Heart right ventricle (tissue), 16 donors: ENCODE measurements at places on chromosomes 2 and 18. TPM values are rescaled to one million over a fixed set of nuclear protein-coding genes. Genes with fewer than 3 reads are reported as not detected.

- no peak for DNase-seq
- H3K27ac ChIP-seq: no peak overlapping the region
- H3K36me3 ChIP-seq: no peaks in the 10 kb centered on the region
- H3K27me3 ChIP-seq: no peaks in the 10 kb centered on the region
These were observed 1704.8 kb upstream of the PIK3C3 start for GRCh38 chr18:40250236-40250635.

DNA sequence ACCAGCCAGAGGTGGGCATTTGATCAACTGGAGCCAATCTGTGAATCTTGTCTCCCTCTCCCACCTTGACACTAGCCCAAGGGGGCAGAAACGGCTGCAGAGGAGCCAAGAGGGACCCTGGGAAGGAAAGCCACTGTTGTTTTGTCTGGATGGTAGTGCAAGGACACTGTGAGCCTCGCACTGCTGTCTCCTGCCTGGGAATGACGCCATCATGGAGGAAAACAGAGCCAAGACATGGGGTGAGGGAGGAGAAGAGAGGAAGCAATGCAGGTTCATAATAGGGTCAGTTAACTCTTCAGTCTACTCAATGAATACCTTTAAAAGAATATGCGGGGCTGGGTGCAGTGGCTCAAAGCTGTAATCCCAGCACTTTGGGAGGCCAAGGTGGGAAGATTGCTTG, 231.1 kb upstream of the AGAP1 start:
- no peak for DNase-seq
- H3K27ac ChIP-seq: no peak overlapping the region
- H3K4me1 ChIP-seq: peaks cover 7% of the 10 kb centered on the region

- no peak for DNase-seq
- H3K27me3 ChIP-seq: peaks cover 6% of the 10 kb centered on the region
- H3K4me1 ChIP-seq: no peaks in the 10 kb centered on the region
These were observed 352.6 kb downstream of the SS18 start for GRCh38 chr18:25737710-25738311.

DNA sequence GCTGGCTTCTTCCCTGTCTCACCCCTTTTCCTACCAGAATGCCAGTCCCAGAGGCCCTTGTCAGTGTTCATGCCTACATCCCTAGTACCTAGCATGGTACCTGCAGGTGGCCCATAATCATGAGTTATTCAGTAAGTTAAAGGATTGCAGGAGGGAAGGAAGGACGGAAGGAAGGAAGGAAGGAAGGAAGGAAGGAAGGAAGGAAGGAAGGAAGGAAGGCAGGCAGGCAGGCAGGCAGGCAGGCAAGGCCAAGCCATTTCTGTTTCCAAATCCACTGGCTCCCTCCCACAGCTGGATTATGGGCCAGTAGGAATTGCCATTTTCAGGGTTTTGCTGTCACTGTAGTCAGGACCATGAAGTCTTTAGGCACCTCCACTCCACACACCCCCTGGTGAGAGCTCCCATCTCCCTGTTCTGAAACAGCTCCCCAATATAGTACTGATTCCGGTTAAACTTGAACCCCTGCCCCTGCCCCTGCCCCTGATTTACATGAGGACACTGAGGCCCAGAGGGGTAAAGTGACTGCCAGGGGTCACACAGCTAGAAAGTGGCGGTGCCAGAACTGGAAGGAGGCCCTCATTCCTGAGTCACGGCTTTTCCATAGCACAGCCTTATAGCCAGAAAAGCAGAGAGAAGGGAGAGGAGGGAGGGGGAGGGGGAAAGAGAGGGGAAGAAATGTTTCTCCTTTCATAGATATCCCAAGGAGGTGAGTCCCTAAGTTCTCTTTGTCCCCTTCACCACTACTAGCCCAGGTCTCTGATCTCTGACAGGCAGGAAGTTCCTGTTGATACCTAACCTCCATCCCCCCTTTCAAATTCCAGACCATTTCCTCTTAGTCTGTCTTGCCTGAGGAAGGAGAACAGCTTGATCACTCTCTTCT, 12.2 kb upstream of the TNS1 start:
- DNase-seq: no peak
- no peak overlapping the region for H3K4me3 ChIP-seq
- H3K36me3 ChIP-seq: no peaks in the 10 kb centered on the region
- H3K27ac ChIP-seq: no peak overlapping the region
- H3K27me3 ChIP-seq: peaks cover 16% of the 10 kb centered on the region

- H3K4me1 ChIP-seq: no peaks in the 10 kb centered on the region
- no peaks in the 10 kb centered on the region for H3K36me3 ChIP-seq
- H3K4me3 ChIP-seq: no peak overlapping the region
- H3K27me3 ChIP-seq: no peaks in the 10 kb centered on the region
- H3K27ac ChIP-seq: no peak overlapping the region
These were observed 319.1 kb upstream of the MEX3C start for GRCh38 chr18:51516478-51517038.

GRCh38 chr2:138223319-138223718, 259.0 kb downstream of the HNMT start:
- no peak overlapping the region for H3K4me3 ChIP-seq
- no peaks in the 10 kb centered on the region for H3K27me3 ChIP-seq
- no peaks in the 10 kb centered on the region for H3K4me1 ChIP-seq
- H3K27ac ChIP-seq: no peak overlapping the region
- no peaks in the 10 kb centered on the region for H3K36me3 ChIP-seq

Gene APLF
- 6.4 TPM for total RNA-seq

DNA sequence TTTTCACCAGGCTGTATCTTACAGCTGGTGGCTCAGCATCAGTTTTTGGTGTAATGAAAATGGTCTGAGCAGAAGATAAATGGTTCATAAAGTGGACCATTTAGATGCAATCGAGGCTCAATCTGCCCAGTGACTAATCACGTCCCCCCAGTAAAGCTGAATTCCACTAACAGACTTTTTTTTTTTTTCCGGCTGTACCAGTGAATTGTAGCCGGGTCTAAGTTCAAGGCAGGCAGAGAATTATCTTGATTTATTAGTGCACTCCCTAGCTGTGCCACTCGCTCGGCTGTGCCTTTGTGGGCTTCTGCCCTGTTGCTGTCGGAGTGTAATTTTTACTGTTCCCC, 215.1 kb upstream of the POU3F3 start:
- no peak for DNase-seq
- no peaks in the 10 kb centered on the region for H3K27me3 ChIP-seq
- no peaks in the 10 kb centered on the region for H3K4me1 ChIP-seq
- H3K27ac ChIP-seq: no peak overlapping the region
- no peak overlapping the region for H3K4me3 ChIP-seq
- no peaks in the 10 kb centered on the region for H3K36me3 ChIP-seq

Gene GULP1
- 4.6 TPM for total RNA-seq

Gene GPR75
- 2.1 TPM for total RNA-seq

Gene ALPI
- not detected for total RNA-seq

Gene DES
- 15,862 TPM for total RNA-seq

- DNase-seq: no peak
- H3K4me1 ChIP-seq: no peaks in the 10 kb centered on the region
- no peaks in the 10 kb centered on the region for H3K27me3 ChIP-seq
- no peak overlapping the region for H3K27ac ChIP-seq
- no peak overlapping the region for H3K4me3 ChIP-seq
These were observed 65.3 kb upstream of the CCDC85A start for GRCh38 chr2:56118474-56118873.

Gene HOXD12
- total RNA-seq: not detected

GRCh38 chr18:54766634-54767033, 61.6 kb upstream of the RAB27B start:
- no peak overlapping the region for H3K4me3 ChIP-seq
- H3K27ac ChIP-seq: no peak overlapping the region
- H3K4me1 ChIP-seq: no peaks in the 10 kb centered on the region
- no peaks in the 10 kb centered on the region for H3K27me3 ChIP-seq
- DNase-seq: no peak
- no peaks in the 10 kb centered on the region for H3K36me3 ChIP-seq

Gene PIKFYVE
- 16.9 TPM for total RNA-seq

DNA sequence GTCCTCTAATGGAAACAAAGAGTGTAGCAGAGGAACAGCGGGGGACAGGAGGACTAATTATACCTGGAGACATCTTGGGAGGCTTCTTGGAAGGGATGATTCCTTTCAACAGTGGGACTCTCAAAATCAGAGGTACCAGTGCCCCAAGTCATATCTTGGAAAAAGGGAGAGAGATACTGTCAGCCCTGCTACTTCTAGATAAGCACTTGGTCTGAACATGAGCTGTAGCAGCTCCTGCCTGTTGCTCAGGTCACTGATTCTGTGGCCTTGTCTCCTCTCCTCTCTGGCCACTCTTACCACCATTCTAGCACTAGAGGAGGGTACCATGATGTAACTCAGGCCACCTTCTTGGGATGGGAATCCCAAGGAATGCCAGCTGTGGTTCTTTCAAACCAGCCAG, 54.5 kb downstream of the MFSD6 start:
- H3K4me3 ChIP-seq: no peak overlapping the region
- DNase-seq: no peak
- H3K4me1 ChIP-seq: peaks cover 12% of the 10 kb centered on the region
- H3K27ac ChIP-seq: no peak overlapping the region
- H3K36me3 ChIP-seq: no peaks in the 10 kb centered on the region

DNA sequence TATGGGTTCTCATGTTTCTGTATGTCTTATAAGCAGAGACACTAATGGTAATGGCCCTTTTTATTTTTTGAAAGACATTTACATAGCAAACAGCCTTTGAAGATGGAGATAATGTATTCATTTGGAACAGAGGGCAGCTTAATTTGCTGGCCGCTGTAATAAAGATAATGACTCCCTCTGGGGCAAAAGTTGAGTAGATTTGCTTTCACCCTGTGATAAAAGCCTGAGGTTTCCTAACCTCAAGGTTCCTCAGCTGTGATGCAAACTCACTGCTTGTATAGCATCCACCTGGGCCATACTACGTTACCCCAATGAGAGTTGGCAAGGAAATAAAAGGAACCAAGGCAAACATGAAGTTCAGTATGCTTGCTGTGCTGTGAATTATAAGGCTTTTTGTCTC, 54.8 kb downstream of the TEX51 start:
- no peak for DNase-seq
- H3K4me3 ChIP-seq: no peak overlapping the region
- peaks cover 12% of the 10 kb centered on the region for H3K27me3 ChIP-seq

DNA sequence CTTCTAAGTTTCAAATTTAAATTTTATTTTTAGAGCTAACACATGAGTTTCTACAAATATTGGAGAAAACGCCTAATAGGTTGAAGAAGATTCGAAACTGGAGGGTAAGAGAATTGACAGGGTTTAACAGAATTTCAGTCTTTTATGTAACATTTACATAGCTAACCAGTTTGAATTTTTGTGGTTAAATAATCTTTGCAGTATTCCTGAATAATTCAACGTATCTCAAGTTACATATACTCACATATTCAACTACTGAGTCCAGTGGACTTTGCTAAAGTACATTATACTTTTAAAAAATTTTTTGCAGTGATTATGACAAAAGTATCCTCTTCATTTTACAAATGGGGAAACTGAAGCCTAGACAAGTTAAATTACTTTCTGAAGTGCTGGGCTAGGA, 34.0 kb downstream of the CCNT2 start:
- no peaks in the 10 kb centered on the region for H3K27me3 ChIP-seq
- no peaks in the 10 kb centered on the region for H3K4me1 ChIP-seq
- no peak overlapping the region for H3K4me3 ChIP-seq
- peaks cover 100% of the 10 kb centered on the region for H3K36me3 ChIP-seq

GRCh38 chr2:109269706-109270504, 140.9 kb downstream of the SH3RF3 start:
- no peak overlapping the region for H3K4me3 ChIP-seq
- H3K36me3 ChIP-seq: no peaks in the 10 kb centered on the region
- no peak overlapping the region for H3K27ac ChIP-seq
- DNase-seq: no peak

DNA sequence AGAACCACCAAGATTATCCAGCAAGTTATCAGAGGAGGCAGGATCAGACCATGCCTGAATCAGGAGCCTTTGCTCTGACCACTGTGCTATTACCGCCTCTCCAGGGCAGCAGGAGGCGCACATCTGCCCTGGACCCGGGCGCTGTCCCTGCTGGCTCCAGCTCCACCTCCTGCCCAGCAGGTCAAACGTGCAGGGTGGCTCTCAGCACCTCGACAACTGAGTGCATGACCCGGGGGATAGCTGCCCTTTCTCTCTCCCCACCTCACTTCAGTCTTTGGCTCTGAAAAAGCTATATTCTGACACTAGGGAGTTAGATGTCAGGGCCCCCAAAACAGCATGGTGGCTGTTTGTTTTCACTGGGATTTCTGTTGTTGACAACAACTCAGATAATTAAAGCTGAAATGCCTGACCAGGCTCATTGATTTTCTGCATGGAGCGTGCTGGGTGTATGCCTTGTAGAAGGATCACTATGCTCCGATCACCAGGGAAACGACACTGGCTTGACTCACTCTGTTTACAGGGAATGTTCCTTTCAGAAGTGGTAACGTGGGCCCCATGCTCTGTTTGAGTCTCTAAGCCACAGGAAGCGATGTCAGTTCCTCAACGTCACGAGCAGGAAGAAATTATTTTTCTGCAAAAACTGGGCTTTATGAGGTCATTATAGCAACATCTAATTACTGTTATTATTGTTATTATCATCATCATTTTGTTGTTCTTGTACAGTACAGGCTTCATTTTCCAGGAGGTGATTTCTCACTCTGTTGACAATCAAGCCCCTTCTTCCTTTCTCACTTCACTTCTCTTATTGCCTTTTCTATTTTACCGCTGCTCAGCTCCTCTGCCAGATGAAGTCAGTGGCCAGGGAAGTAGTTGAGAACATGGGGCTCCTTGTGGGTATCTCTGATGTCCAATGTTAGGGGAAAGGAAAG, 125.6 kb downstream of the PLB1 start:
- peak overlapping the region; percentile 27 for H3K27ac ChIP-seq
- peaks cover 62% of the 10 kb centered on the region for H3K4me1 ChIP-seq
- H3K4me3 ChIP-seq: no peak overlapping the region
- no peaks in the 10 kb centered on the region for H3K27me3 ChIP-seq

GRCh38 chr2:233867993-233868532, at the start of gene MSL3B:
TSS of gene MSL3B (minus strand) at chr2:233868386.
- H3K4me3 ChIP-seq: peak within 1 kb of the TSS; percentile 62
- no peak for DNase-seq
- H3K36me3 ChIP-seq: no peaks in the 10 kb centered on the region
- no peak within 1 kb of the TSS for H3K27ac ChIP-seq
- H3K4me1 ChIP-seq: no peaks in the 10 kb centered on the region

DNA sequence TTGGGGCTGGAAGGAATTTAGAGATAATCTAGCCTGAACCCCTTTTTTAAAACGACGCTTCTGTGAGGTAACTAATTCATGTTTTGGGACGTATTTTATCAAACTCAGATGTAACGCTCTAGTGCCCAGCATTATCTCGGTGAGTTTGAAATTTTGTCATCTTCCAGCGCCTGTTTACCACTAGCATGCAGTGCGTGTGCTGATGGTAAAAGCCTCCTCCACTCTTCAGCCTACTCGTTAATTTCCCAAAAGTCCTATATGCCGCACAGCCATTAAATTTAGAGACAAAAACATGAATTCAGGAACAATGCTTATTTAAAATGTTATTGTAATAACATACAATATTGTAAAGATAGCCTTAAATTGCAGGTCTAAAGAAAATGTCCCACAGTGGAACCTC, 2.8 kb downstream of the ZCCHC2 start:
- no peaks in the 10 kb centered on the region for H3K27me3 ChIP-seq
- DNase-seq: no peak
- H3K4me3 ChIP-seq: peak overlapping the region; percentile 77
- H3K36me3 ChIP-seq: no peaks in the 10 kb centered on the region
- H3K27ac ChIP-seq: peak overlapping the region; percentile 100

Gene TUBA3D
- 6.2 TPM for total RNA-seq

GRCh38 chr2:62727259-62727867, 21.9 kb downstream of the EHBP1 start:
- H3K27ac ChIP-seq: no peak overlapping the region
- H3K36me3 ChIP-seq: no peaks in the 10 kb centered on the region
- H3K4me1 ChIP-seq: peaks cover 7% of the 10 kb centered on the region
- H3K4me3 ChIP-seq: no peak overlapping the region
- H3K27me3 ChIP-seq: no peaks in the 10 kb centered on the region
